Muscle of back (tissue), 13 donors: ENCODE measurements at places on chromosomes 2 and 18. TPM values are rescaled to one million over a fixed set of nuclear protein-coding genes. Genes with fewer than 3 reads are reported as not detected.

GRCh38 chr2:181467966-181468707 is 11.0 kb downstream of the ITGA4 start:
- no peak for DNase-seq

DNA sequence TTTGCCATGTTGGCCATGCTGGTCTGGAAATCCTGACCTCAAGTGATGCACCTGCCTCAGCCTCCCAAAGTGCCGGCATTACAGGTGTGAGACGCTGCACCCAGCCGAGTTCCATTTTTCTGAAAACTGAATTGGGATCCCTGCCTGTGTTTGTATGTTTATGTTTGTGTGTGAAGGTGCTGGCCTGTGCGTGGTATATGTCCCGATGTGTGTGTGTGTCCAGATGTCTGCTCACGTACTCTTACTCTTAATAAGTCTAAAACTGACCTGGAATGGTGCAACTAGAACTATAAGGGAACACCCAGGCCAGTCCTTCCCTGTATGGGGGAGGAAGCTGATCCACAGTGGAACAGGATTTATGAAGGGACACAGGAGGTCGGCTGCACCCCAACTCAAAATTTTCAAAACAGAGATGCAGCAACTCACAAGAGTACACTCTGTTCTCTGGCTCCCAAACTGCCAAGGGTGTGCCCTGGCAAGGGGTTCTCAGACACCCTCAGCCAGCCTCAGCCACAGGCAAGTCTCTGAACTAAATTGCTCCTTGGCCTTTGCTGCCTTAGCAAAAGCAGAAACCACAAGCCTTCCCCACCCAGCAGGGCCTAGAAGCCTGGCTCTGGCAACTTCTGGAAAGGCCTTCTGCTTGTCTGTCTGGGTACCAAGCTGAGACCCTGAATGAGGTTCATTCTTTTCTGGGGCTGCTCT is 36.5 kb downstream of the RHOB start:
- no peak for DNase-seq

Gene POTEI
- 0.09 TPM for polyA plus RNA-seq

Gene GALR1
- 0.07 TPM for polyA plus RNA-seq

Gene RUFY4
- 0.32 TPM for polyA plus RNA-seq

DNA sequence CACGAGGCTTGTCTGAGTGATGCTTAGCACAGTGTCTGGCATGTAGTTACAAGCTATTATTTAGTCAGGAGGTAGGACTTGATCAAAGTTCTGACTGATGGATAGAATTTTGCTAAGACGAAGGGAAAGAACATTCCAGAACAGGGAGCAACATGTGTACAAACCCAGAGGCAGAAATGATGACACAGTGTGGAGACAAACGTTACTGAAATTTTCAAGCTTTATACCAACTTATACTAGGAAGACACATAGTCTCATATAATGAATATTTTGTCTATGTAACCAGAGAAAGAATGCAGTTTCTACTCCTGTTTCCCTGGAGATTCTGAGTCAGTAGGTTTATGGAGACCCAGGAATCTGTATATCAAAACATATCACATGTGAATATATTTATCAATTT is 123.4 kb downstream of the FAM124B start:
- DNase-seq, result no peak

Gene NCKAP5
- 8.1 TPM for polyA plus RNA-seq

DNA sequence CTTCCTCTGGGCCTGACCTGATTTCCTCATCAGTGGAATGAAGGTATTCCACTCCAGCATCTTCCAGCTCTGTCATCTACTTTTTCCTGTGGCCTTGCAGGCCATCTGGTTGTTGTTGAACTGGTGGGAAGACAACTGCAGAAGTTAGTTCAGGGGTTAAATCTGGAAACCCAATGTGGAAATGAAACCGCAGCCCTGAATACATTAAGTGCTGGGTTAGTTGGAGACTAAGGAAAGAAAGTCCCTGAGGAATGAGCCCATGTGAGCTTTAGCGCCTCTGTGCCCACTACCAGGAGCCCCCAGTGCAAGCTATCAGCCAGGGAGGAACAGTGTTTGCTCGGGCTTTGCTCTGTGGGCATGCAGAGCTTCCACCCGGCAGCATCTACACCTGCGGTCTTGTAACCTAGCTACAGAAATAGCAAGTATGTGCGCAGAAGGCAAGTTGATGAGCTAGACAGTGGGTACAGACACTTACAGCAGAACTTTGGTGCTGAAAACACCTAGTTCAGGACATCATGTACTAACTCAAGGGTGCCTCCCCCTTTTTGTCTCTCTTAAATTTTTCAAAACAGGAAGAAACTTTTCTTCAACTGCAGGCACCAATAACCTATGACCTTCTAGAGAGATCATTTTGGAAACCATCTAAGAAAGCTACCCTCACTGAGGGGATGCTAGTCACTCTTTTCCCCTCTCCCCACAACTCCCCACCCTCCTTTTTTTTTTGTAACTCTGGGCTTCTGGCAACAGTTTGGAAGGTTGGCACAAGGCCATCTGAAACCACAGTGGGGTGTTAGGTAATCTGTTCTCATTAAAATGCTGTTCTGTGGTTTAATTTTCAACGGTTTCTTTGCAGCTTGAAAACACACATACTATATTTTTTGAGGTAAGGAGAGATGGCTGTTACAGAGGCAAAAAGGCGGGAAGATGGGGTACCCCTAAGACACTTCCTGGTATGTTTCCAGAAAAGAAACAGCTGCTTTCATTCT is 18.3 kb upstream of the CXCR4 start:
- peak; percentile 27 for DNase-seq

GRCh38 chr2:5846881-5847280 is 154.7 kb downstream of the SOX11 start:
- DNase-seq, result peak; percentile 81

Gene EVX2
- not detected for polyA plus RNA-seq

GRCh38 chr2:111698743-111699554 is 185.0 kb downstream of the ANAPC1 start:
- peak; percentile 83 for DNase-seq

Gene GMPPA
- 24.1 TPM for polyA plus RNA-seq

DNA sequence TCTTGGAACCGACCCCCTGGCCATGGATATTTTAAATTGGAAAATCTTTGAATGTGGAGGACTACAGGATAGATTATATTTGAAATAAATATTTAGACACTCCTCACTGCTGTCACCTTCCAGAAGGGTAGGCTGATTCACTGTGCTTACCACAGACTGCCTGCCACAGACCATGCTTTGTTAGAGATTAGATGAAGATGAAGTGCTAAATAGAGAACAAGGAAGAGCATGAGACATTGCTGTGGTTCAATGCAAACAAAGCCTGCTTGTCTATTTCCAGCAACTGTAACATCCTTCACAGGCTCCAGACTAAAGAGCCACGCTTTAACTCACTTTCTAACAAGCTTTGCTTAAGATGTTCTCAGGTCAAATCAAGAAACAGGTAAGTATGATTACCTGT is 81.0 kb upstream of the TMEM17 start:
- peak; percentile 38 for DNase-seq

- peak; percentile 32 for DNase-seq
Measured at GRCh38 chr2:135913727-135914365, 37.6 kb upstream of the MCM6 start.

Gene MBP
- polyA plus RNA-seq, result 14.0 TPM

Gene KYNU
- polyA plus RNA-seq, result 0.81 TPM

Gene IL1RN
- 1.7 TPM for polyA plus RNA-seq

DNA sequence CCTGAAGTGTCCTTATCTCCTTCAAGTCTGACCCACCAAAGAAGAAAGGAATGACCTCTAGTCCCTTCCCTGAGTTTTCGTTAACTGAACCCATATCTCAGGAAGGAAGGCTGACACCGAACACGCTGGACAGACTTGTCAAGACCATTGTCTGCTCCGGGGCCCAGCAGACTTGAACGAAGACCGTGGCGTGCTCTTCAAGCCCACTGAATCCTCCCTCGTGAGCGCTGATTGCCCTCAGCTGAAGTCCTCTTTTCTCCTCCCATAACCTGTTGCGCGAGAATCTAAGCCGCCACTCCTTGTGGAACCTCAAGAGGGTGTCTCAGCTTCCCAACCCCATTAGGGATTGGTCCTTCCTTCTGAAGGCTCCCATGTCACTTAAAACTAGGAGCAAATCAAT is 634 bp upstream of the CNDP1 start:
- no peak for DNase-seq

Gene AGXT
- polyA plus RNA-seq, result not detected

GRCh38 chr2:234495251-234496054 is 1.4 kb downstream of the ARL4C start:
- DNase-seq, result no peak

Gene GKN1
- polyA plus RNA-seq, result 0.29 TPM

DNA sequence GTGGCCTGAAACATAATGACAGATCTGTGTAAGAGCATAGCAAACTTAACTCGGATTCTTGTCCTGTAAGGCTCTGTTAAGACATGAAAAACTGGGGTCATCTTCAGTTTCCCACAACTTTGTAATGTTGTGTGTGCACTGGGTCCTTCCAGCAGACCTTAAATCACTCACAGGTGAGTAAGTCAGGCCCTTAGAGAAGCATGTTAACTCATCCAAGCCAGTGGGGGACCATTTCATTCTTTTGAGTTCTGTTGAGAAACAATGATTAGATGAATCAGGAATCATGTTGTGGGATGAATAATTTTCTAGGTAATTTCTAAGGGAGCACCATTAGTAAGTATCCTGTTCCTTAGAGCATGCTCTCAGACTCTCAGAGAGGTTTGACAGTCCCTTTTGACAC is 167.1 kb downstream of the ESCO1 start:
- DNase-seq, result no peak

GRCh38 chr2:234078129-234078528 is 27.6 kb downstream of the SPP2 start:
- no peak for DNase-seq

- no peak for DNase-seq
Measured at GRCh38 chr2:150136893-150137292, 350.6 kb downstream of the RND3 start.

Gene CFAP53
- polyA plus RNA-seq, result 0.62 TPM

Gene BOLL
- polyA plus RNA-seq, result 0.79 TPM

GRCh38 chr18:66560094-66560493 is 43.8 kb downstream of the CDH19 start:
- DNase-seq, result no peak

DNA sequence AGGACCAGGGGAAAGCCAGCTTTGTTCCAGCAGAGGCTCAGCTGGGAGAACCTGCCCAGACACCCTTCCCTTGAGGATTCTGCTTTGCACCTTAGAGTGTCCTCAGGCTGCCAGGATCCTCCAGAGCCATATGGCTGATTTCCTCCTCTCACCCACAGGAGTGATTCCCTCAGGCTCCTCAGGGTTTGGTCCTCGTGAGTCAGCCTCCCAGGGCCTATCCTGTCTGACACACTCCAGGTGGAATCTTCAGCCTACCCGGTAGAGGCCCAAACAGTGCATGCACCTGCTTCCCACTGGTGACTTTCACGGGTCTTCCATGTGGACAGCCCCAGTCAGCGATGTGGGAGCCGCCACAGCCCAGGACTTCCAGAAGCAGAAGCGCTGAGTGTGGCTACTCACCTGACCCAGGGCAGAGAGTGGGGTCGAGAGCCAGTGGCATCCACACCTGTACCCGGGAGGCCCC is 73.3 kb downstream of the TFCP2L1 start:
- DNase-seq, result no peak

GRCh38 chr2:238380785-238381184 is 45.9 kb upstream of the ASB1 start:
- DNase-seq, result no peak

- peak; percentile 63 for DNase-seq
Measured at GRCh38 chr18:22322243-22322691, 95.4 kb downstream of the CTAGE1 start.

DNA sequence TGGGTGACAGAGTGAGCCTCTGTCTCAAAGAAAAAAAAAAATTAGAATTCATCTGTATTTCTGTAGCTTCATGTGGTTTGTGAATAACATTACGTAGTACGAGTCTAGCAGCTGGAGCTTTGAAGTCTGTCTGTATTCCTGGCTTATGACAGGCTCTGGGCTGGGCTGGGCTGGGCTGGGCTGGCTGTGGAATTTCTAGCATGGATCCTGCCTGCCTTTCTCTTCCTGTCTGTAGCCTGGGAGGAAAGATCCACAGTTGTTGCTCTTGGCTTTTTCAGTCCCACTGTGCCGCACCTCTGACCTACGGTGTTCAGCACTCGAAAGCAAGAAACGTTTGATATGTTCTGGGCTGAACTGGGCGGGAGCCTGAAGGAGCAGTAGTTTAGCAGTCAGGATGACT is 55.4 kb downstream of the BOLA3 start:
- peak; percentile 49 for DNase-seq

- peak; percentile 80 for DNase-seq
Measured at GRCh38 chr2:42569116-42569711, 782 bp downstream of the MTA3 start.

DNA sequence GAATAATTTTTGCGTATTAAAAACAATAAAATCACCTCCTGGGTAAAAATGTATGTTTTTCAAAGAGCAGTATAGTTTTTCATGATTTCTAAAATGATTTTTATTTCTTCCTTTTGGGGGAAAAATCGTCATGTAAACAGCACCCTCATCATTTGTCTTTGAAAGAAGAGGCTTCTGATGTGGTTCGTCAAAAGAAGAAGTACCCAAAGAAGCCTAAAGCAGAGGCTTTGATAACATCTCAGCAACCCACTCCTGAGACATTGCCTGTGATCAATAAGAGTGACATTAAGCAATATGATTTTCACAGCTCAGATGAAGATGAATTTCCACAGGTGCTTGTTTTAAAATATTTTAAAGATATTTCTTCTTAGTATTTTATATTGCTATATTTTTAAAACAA is 110.2 kb upstream of the KIF5C start:
- DNase-seq, result no peak

- DNase-seq, result no peak
Measured at GRCh38 chr2:102549027-102549426, 70.3 kb upstream of the SLC9A2 start.

- no peak for DNase-seq
Measured at GRCh38 chr2:17148407-17149145, 369.7 kb downstream of the RAD51AP2 start.

Gene TOGARAM2
- 1.1 TPM for polyA plus RNA-seq

DNA sequence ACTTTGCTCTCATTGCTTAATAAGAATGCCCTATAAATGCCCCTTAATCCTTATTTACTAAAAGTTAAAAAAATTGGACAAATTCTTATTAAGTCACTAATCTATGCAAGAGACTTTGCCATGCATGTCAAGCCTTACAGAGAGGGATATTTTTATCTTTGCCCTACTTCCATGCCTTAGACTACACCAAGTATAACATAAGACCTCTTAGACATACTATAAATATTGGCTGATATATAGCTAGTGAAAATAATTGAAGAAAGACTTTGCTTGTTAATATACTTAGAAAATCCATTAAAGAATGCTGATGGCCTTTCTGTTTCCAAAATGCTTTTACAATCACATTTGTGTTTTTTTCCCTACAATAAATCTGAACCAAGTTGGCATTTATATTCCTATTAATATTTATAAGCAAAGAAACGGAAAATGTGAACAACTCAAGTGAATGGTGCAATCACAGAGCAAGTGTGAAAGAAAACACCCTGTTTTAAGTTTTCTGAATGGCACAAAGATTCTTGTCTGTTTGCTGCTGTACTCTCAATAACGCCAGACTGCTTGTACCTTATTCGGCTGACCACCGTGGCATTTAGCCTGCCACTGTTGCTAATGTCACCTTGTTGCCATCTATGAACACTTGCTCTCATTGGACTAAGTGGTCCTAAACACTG is 105.0 kb downstream of the MC4R start:
- DNase-seq, result no peak
